ENCODE measurements at places on chromosomes 5 and 9.
A peak's percentile ranks its signal among the peaks of the same experiment; 100 is the strongest.

- no peaks in the 10 kb centered on the region for H3K4me1 ChIP-seq
- no peak overlapping the region for H3K4me3 ChIP-seq
- no peak overlapping the region for H3K27ac ChIP-seq
- DNase-seq: no peak
- H3K36me3 ChIP-seq: no peaks in the 10 kb centered on the region
These were observed 94.7 kb upstream of the OSMR start for GRCh38 chr5:38751103-38751502.

GRCh38 chr9:105656131-105656921, 5.9 kb upstream of the TAL2 start:
- peaks cover 34% of the 10 kb centered on the region for H3K27me3 ChIP-seq
- H3K4me3 ChIP-seq: peak overlapping the region; percentile 67
- H3K27ac ChIP-seq: no peak overlapping the region

- H3K36me3 ChIP-seq: no peaks in the 10 kb centered on the region
- H3K4me3 ChIP-seq: peak overlapping the region; percentile 96
- no peaks in the 10 kb centered on the region for H3K27me3 ChIP-seq
- no peak for DNase-seq
- peaks cover 22% of the 10 kb centered on the region for H3K4me1 ChIP-seq
- no peak overlapping the region for H3K27ac ChIP-seq
These were observed 1.4 kb downstream of the CAST start for GRCh38 chr5:96663608-96664007.

GRCh38 chr5:40401284-40402006, 278.3 kb upstream of the PTGER4 start:
- peaks cover 2% of the 10 kb centered on the region for H3K36me3 ChIP-seq
- peaks cover 82% of the 10 kb centered on the region for H3K4me1 ChIP-seq
- peak overlapping the region; percentile 48 for H3K4me3 ChIP-seq
- peak; percentile 65 for DNase-seq
- H3K27me3 ChIP-seq: no peaks in the 10 kb centered on the region
- peak overlapping the region; percentile 91 for H3K27ac ChIP-seq

GRCh38 chr9:91583966-91584365, 160.3 kb upstream of the NFIL3 start:
- H3K27me3 ChIP-seq: peaks cover 4% of the 10 kb centered on the region
- no peaks in the 10 kb centered on the region for H3K4me1 ChIP-seq
- no peaks in the 10 kb centered on the region for H3K36me3 ChIP-seq
- H3K27ac ChIP-seq: no peak overlapping the region
- no peak overlapping the region for H3K4me3 ChIP-seq

DNA sequence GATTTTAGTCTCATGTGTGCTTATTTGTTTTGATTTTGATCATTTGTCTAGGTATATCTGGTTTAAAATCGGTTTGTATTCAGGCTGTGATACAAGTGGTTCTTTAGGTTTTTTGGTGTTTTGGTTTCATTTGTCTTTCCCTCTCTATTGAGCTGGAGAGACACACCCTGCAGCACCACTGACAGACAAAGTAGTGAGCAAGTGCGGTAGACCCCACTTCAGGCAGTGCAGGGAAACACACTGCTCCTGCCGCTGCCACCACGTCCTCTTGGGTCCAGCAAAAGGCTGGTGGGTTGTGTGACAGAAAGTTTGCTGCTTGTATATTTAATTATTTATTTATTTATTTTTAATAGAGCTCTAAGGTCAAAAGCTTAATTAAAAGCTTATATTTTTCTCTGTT, 801.0 kb downstream of the NR2F1-AS1 start:
- DNase-seq: no peak
- H3K4me3 ChIP-seq: no peak overlapping the region
- H3K27me3 ChIP-seq: no peaks in the 10 kb centered on the region

GRCh38 chr5:4909086-4909485, 231.0 kb upstream of the ADAMTS16 start:
- no peak overlapping the region for H3K27ac ChIP-seq
- H3K27me3 ChIP-seq: no peaks in the 10 kb centered on the region
- no peaks in the 10 kb centered on the region for H3K4me1 ChIP-seq

GRCh38 chr9:14306672-14307660, 7.0 kb downstream of the NFIB start:
- H3K27me3 ChIP-seq: peaks cover 48% of the 10 kb centered on the region
- H3K4me3 ChIP-seq: no peak overlapping the region
- no peaks in the 10 kb centered on the region for H3K36me3 ChIP-seq
- H3K27ac ChIP-seq: no peak overlapping the region
- no peak for DNase-seq
- H3K4me1 ChIP-seq: no peaks in the 10 kb centered on the region

- H3K4me3 ChIP-seq: no peak overlapping the region
- H3K27me3 ChIP-seq: no peaks in the 10 kb centered on the region
- H3K27ac ChIP-seq: peak overlapping the region; percentile 50
These were observed 16.0 kb downstream of the SLC22A5 start for GRCh38 chr5:132385326-132386105.

DNA sequence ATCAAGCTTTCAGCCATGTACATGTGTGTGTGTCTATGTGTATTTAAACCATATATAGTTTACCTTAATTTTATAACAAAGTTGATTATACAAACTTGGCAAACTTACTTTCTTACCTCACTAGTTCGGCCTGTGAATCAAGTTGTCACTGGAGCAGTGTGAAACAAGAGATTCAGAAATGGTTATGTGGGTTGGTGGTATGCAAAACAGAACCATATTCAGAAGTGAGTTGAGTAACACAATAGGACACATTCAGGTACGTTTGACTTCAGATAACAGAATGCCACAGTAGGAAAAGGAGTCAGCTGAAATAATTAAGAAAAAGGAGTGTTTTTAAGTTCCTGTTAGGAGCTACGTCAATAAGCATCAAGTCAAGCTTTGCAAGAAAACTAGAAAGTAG, 21.5 kb downstream of the XPA start:
- peaks cover 29% of the 10 kb centered on the region for H3K36me3 ChIP-seq
- peak overlapping the region; percentile 3 for H3K27ac ChIP-seq
- peaks cover 10% of the 10 kb centered on the region for H3K4me1 ChIP-seq
- H3K27me3 ChIP-seq: no peaks in the 10 kb centered on the region
- no peak overlapping the region for H3K4me3 ChIP-seq
- no peak for DNase-seq

- no peaks in the 10 kb centered on the region for H3K4me1 ChIP-seq
- DNase-seq: no peak
- H3K27me3 ChIP-seq: peaks cover 16% of the 10 kb centered on the region
- H3K27ac ChIP-seq: no peak overlapping the region
These were observed 6.2 kb downstream of the KIF4B start for GRCh38 chr5:155019601-155020226.

DNA sequence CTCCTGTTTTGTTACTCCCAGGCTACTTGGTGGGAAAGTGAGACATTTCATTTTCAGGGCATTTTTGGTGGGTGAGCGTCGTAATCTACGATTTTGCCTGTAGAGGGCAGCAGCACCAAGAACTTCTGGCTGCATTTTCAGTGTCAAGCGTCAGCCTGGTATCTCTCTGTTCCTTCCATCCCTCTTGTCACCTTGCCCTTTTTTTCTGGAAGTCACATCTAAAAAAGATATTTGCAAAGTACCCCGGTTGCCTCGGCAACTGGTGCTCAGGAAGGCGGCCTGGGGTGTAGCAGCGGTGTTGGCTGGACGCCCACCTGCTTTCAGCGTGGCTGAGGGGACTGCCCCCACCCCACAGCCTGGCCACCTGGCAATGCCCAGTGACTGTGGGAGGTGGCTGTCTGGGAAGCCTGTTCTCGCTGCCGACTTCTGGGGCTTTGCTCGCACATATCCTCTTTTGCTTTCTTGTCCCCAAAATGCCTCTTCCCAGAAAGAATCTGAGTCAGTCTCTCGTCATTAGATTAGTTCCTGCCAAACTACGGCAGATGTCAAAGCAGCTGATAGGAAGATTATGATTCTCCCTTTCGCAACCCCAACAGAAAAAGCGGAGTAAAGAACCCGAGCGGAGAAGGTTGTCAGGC, 84.5 kb downstream of the ACER2 start:
- H3K36me3 ChIP-seq: no peaks in the 10 kb centered on the region
- peak overlapping the region; percentile 16 for H3K4me3 ChIP-seq
- H3K27me3 ChIP-seq: peaks cover 5% of the 10 kb centered on the region
- H3K4me1 ChIP-seq: peaks cover 20% of the 10 kb centered on the region

DNA sequence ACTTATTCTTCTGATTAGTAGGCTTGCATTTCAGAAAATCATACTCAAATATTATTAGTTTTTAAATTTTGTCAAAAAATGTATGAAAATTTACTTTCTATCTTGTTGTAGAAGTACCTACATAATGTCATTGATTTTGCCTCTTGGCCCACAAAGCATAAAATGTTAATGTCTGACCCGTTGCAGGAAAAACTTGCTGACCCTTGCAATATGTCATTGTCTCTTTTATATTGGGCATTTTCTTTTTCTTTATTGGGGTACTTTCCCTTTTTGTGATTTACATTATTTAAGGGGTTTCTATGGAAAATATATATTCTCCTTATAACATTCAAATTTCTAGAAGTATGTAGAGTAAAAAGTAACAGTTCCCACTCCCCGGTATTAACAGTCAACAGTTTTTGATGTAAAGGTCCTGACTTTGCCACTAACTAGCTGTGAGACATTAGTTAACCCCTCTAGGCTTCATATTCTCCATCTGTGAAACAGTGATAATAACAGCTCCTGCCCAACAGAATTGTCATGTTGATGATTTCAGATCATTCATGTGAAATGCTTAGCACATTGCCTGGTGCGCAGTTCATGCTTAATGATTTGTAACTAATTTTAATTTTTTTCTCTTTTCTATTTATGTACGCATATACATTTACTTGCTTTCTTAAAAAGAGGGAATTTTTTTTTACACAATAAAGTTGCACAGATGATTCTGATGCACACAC, 243.2 kb downstream of the ARHGAP26 start:
- peaks cover 27% of the 10 kb centered on the region for H3K4me1 ChIP-seq
- no peak for DNase-seq
- peaks cover 17% of the 10 kb centered on the region for H3K36me3 ChIP-seq
- H3K27me3 ChIP-seq: no peaks in the 10 kb centered on the region

DNA sequence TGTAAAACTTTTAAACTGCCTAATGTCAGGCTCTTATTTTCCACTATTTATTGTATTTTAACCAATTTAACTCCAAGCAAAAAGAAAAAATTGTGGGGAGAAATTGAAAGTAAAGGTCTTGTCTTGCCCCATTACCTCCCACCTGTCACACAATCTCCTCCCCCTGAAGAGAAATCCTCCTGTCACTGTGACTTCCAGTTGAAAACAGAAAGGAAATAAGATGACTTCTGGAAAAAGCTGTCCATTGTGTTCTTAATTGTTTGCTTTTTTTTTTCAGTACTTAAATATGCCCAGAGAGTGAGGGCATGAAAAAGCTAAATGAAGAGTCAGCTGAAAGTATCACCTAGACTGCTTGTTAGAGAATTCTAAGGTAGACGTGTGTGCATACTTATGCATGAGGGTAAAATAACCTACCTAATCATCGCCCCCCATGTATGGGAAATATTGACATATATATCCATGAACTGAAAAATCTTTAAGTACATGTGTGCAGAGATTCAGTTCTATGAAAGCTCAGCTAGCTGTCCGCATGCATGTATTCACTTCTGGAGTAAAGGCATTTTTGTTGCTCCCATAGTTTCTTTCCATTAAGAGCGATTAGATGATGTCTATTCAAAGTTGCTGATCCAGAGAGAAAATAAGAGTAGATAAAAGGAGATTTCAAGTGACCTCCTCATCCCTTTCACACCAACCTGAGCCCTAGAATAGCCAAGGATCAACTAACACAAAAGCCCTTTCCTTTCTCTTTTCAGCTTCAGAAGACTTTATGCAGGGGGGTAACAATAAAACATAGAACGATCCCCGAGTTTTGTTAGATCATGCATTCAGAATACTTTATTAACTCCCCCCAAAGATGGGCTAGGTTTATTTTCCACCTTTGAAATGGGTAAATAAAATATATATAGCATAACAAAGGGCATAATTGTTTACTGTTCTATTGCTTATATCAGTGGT, 5.3 kb downstream of the NR2F1-AS1 start:
- peaks cover 24% of the 10 kb centered on the region for H3K4me1 ChIP-seq
- no peak overlapping the region for H3K4me3 ChIP-seq
- H3K36me3 ChIP-seq: no peaks in the 10 kb centered on the region
- no peak overlapping the region for H3K27ac ChIP-seq

GRCh38 chr5:10288592-10289219, 19.0 kb downstream of the CMBL start:
- DNase-seq: peak; percentile 15
- H3K4me3 ChIP-seq: no peak overlapping the region
- peaks cover 2% of the 10 kb centered on the region for H3K27me3 ChIP-seq
- H3K36me3 ChIP-seq: no peaks in the 10 kb centered on the region
- H3K4me1 ChIP-seq: peaks cover 6% of the 10 kb centered on the region

GRCh38 chr5:118952992-118953651, 35.2 kb downstream of the DTWD2 start:
- H3K36me3 ChIP-seq: peaks cover 4% of the 10 kb centered on the region
- no peak overlapping the region for H3K4me3 ChIP-seq

DNA sequence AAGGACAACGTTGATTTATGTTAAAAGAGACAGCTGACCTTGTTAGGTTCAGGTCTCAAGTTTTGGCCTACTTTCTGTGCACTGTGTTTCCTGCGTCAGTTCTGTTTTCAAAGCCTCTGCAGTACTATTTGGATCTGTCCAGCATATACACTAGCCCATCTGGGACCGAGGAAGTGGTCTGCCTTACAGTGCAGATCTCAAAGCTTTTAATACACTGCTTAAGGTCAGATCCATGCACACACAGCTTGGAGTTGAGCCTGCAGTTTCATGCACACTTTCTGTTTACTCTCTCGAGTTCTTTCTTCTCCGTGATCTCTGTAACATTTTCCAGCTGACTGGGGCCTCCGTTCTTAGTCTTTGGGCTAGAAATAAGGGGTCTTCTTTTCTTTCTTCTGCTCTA, 24.1 kb downstream of the CARTPT start:
- peaks cover 6% of the 10 kb centered on the region for H3K27me3 ChIP-seq
- no peaks in the 10 kb centered on the region for H3K4me1 ChIP-seq
- no peak for DNase-seq
- no peaks in the 10 kb centered on the region for H3K36me3 ChIP-seq
- no peak overlapping the region for H3K27ac ChIP-seq

GRCh38 chr9:114452219-114453165, 52.8 kb downstream of the WHRN start:
- no peaks in the 10 kb centered on the region for H3K27me3 ChIP-seq
- H3K36me3 ChIP-seq: peaks cover 4% of the 10 kb centered on the region
- H3K4me3 ChIP-seq: no peak overlapping the region
- peak; percentile 73 for DNase-seq
- H3K4me1 ChIP-seq: peaks cover 23% of the 10 kb centered on the region

- no peaks in the 10 kb centered on the region for H3K36me3 ChIP-seq
- H3K4me3 ChIP-seq: no peak overlapping the region
- H3K27ac ChIP-seq: no peak overlapping the region
- H3K27me3 ChIP-seq: peaks cover 49% of the 10 kb centered on the region
- H3K4me1 ChIP-seq: peaks cover 12% of the 10 kb centered on the region
These were observed 724 bp downstream of the NR2F1-AS1 start for GRCh38 chr5:93580063-93580926.

- no peaks in the 10 kb centered on the region for H3K4me1 ChIP-seq
- no peaks in the 10 kb centered on the region for H3K27me3 ChIP-seq
- H3K4me3 ChIP-seq: no peak overlapping the region
These were observed 96.2 kb upstream of the PRDM9 start for GRCh38 chr5:23411200-23411599.

- no peaks in the 10 kb centered on the region for H3K27me3 ChIP-seq
- no peaks in the 10 kb centered on the region for H3K4me1 ChIP-seq
- H3K4me3 ChIP-seq: no peak overlapping the region
- no peak overlapping the region for H3K27ac ChIP-seq
- DNase-seq: no peak
These were observed 190.2 kb downstream of the ASTN2 start for GRCh38 chr9:117224695-117225094.
